ENCODE measurements at places on chromosomes 2 and 18.

DNA sequence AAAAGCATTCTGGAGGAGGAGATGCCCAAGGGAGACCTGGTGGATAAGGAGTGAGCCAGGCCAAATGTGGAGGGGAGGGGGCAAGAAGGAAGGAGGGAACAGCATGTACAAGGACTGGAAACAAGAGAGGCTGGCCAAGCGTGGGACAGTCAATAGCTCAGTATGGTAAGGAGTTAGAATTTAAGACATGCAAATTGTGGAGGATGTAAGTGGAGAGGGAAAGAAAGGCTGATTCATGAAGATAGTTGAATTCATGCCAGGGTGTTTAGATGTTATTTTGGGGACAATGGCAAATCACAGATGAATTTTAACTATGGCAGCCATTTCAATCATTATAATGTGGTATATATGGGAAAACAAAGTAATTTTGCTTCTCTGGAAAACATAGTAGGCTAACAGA, 462.3 kb downstream of the MEIS1 start:
- no peak for DNase-seq

- no peak for DNase-seq
Measured at GRCh38 chr2:233676046-233676445, 4.3 kb downstream of the UGT1A9 start.

DNA sequence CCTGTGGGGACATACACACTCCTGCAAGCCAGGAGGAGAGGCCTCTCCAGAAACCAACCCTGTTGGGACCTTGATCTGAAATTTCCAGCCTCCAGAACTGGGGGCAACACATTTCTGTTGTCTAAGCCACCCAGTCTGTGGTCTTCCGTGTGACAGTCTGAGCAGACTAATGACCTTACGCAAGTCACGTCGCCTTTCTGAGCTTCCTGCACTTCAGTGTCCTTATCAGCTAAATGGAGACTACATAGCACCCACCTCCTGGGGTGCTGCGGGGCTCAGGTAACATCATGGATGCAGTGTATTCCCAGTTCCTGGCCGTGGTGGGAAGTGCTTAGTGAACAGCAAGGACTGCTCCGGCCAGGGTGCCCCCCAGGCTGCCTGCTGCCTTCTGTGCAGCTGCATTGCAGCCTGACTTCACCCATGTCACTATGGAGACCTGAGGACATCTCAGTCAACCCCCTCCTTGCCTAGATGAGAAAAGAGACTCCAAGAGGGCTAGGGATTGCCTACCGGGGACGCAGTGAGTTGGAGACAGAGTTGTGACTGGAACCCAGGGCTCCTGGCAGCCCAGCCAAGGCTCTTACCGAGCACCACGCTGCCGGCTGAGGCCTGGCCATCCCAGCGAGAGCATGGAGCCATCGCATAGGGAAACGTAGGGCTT, 61.2 kb upstream of the FZD5 start:
- DNase-seq, result no peak

DNA sequence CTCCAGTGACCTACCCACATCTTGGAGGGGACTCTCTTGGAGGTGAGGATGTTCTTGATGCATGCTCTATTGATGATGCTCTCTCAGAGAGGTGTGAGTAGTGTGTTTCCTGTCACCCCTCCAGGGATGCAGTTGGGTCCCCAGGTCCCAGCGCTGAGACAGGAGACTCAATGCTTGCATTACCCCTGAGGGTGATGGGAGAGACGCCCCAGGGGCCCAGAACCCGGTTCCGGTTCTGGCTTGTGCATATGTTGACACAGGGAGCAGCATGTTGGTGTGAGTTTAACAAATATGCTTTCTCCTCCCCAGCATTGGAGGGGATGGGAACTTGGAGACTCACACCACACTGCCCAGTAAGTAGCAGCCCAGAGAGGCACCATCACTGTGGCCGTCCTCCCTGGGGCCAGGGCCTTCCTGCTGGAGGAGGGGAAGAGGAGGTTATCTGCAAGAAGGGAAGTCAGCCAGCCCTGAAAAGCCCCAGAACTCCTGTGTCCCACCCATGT, 124.5 kb downstream of the PLB1 start:
- DNase-seq, result no peak

- no peak for DNase-seq
Measured at GRCh38 chr2:30465171-30465545, 18.1 kb downstream of the LCLAT1 start.

DNA sequence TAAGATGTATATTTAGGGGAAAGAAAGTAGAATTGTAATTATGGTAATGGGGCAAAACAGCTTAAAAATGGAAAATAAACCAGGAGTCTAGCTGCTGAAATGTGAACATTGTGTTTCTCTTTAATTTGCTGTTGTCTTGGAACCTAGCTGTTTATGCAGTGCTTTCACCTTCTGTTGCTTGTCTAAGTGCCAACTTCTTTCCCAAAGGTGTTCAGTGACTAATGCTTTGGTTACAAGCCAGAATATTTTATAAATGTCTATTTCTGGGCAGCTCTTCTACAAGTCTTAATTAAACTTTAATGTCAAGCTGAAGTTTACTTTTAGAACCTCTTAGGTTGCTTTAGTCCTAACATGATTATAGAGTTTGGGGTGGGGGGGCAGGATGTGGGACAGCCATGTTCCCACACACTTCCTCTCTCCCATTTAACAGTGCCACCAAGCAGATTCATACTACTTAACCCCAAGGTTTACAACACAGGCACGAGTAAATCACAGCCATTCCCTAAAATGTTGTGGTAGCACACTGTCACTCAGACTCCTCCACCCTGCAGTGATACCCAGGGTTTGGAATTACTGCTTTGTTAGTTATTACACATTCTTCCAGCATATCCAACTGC, 60.6 kb downstream of the ITGA4 start:
- DNase-seq, result no peak

DNA sequence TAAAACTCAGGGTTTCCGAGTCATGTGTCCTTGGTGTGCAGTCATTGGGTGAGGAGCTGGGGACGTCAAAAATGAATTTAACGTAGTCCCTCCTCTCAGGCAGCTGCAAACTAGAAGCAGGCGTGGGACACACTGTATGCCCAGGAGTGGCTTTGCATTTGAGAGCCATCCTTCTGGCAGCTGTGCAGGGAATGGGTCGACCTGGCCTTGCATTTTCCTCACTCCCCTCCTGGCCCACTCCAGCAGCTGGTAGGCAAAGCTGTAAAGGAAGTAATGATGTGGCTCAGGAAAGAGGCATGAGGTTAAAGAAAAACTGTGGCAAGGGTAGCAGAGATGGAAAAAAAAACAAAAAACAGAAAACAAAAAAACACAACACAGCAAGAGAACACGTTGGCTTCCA, 46.5 kb downstream of the RNF144A start:
- DNase-seq, result no peak

GRCh38 chr2:106147159-106147558, 46.9 kb downstream of the UXS1 start:
- no peak for DNase-seq

GRCh38 chr2:123935405-123935804, 89.7 kb upstream of the CNTNAP5 start:
- DNase-seq, result no peak

DNA sequence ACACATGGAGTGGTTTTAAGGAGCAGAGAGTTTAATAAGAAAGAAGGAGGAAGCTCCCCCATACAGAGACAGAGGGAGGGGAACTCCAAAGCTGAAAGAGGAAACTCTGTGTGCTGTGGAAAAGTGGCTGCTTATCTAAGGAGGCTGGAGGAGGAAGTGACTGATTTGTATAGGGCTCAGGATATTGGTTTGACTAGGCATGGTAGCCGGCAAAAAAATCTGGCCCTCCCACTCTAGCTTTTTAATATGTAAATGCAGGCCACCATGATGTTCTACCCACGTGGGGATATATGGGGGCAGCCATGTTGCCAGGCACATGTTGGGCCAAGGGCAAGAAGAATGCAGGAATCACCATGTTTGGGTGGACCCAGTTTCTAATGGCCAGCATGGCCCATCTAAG, 64.3 kb downstream of the HNMT start:
- DNase-seq, result no peak

GRCh38 chr2:241703032-241703604, 1.3 kb downstream of the ING5 start:
- no peak for DNase-seq

DNA sequence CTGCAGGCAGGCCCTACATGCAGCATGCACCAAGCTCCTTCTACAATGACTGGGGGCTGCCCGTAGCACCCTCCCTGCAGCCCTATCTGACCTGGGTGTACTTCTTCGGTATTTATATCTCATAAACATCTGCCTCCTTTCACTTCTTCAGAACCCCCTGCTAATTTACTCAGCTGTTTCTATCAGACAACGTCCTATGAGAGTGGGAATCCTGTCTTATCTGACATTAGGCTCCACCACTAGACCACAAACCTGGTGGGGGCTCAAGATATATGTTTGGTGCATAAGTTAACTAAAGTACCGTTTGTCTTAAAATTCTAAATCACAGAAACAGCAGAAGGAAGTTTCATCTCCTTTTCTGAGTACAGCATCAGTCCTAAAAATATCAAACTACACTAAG, 10.6 kb downstream of the HSBP1L1 start:
- DNase-seq, result no peak

DNA sequence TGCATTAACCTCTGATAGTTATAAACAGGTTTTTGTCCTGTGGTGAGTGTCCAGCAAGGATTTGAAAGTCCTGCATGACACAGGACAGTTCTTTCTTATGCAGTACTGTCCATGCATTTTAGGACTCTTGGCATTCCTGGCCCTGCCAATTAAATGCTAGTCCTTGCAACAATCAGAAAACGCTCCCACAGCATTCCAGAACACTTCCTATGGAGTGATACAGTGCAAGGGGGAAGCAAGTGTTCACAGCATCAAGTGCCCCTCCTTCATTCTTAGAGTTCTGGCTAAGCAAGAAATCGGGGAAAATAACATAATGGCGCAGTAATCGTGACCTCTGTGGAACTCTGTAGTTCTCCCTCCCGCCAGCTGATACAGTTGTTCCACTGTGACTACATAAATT, 62.9 kb downstream of the ARHGAP28 start:
- DNase-seq, result no peak

- DNase-seq, result no peak
Measured at GRCh38 chr18:58181988-58182387, 138.0 kb downstream of the NEDD4L start.

DNA sequence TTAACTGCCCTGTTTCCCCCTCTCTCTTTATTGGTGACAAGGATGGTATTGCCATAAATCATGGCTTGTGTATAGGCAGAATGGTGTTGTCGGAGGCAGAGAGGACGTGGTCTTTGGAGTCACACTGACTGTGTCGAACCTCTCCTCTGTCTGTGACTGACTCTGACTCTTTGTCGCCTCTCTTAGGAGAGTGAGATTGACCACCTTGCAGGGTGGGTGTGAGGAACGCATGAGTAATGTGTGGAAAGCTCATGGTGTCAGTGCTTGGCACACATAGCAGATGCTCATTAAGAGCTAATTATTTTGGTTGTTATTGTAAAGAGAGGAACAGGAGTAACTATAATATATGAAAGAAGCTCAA, 145.6 kb downstream of the TTC27 start:
- no peak for DNase-seq

DNA sequence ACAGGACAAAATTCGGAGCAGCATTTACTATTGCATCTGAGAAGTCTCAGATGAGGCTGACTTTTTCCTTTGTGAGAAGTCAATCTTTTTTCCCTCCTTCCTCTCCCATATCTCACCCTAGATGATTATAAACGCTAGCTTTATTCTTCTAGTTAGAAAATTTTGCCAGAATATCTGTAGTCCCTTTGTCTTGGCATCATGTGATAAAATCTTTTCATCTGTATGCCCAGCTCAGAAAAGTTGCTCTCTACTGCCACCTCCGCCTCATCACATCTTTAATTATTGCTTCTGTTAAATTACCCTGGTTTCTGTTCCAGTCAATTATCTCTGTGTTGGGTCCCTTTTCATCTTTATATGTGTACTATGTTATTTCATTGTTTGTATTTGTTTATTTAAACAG, 210.8 kb upstream of the SLC35G4 start:
- DNase-seq, result no peak

- DNase-seq, result no peak
Measured at GRCh38 chr18:4762330-4762729, 307.2 kb upstream of the DLGAP1 start.

- no peak for DNase-seq
Measured at GRCh38 chr2:197312186-197312585, 1.6 kb upstream of the ANKRD44 start.

- DNase-seq, result no peak
Measured at GRCh38 chr18:72859088-72859487, 8.7 kb downstream of the NETO1 start.

GRCh38 chr2:17798338-17798737, 17.9 kb upstream of the MSGN1 start:
- DNase-seq, result no peak

DNA sequence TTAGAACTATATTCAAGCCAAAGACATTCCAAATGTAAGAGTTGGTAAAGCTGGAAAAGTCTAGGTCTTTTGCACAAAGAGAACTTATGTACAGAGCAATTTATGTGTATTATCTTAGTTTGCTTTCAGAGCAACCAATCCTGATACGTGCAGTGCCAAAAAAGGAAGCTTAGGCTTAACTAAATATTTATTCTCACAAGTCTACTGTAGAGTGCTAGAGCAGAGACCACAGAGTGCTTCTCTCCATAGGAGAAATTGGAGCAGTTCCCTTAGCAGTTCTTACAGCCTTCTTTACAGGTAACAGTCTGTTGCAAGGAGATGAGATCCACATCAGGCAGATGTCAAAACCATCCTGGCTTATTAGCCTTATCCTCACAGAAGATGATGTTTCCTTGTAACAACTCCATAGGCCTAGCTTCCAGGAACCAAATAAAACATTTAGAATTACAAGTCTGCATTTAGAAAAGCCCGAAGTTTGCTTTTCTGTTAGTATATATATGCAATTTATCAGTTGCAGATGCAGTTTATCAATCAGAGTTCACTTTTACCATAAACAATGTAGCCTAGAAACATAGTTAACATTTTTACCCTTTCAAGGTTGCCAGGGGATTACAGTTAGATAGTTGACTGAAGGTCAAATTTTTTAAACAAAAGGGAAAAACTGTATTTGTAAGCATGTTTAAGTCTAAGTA, 250.6 kb upstream of the KCNJ3 start:
- no peak for DNase-seq

DNA sequence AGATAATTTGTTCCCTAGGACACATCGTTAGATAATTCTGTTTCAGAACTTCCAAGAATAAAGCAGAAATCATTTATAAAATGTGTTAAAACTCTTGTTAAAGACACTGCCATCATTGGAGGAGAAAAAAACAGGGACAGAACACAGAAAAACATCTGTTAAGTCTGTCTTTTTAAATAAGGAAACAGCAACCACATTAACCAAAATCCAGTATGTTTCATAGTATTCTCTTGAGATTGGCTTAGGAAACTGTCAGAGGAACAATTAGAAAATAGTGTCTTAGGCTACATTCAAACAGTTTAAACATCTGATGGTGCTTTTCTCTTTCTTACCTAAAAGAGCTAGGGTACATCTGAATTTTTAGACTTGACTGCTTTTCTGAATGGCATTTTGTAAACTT, 81.6 kb downstream of the PMS1 start:
- DNase-seq, result no peak

GRCh38 chr2:22600999-22601398, 784.0 kb upstream of the KLHL29 start:
- no peak for DNase-seq

DNA sequence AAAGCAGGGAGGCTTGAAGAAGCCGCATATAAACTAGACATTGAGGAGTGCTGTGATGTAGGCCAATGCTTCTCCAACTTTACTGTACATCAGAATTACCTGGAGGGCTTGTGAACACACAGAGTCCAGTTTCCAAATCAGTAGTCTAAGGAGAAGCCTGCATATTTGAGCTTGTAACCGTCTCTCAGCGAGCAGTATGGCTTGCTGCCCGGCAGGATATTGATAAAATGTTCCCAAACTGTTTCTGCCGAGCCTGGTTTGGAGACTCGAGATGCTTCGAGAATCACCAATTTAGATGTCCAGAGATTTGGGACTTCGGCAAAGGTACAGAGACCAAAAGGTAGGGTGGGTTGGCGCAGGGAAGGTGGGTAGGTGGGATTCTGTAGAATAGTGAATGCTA, 11.0 kb upstream of the RAB31 start:
- DNase-seq, result no peak

All from left ventricle myocardium inferior (tissue), 1 donor.